ENCODE measurements at places on chromosomes 13 and 19.

- no peak for DNase-seq
These were observed 157.0 kb upstream of the FNDC3A start for GRCh38 chr13:48818495-48819356.

DNA sequence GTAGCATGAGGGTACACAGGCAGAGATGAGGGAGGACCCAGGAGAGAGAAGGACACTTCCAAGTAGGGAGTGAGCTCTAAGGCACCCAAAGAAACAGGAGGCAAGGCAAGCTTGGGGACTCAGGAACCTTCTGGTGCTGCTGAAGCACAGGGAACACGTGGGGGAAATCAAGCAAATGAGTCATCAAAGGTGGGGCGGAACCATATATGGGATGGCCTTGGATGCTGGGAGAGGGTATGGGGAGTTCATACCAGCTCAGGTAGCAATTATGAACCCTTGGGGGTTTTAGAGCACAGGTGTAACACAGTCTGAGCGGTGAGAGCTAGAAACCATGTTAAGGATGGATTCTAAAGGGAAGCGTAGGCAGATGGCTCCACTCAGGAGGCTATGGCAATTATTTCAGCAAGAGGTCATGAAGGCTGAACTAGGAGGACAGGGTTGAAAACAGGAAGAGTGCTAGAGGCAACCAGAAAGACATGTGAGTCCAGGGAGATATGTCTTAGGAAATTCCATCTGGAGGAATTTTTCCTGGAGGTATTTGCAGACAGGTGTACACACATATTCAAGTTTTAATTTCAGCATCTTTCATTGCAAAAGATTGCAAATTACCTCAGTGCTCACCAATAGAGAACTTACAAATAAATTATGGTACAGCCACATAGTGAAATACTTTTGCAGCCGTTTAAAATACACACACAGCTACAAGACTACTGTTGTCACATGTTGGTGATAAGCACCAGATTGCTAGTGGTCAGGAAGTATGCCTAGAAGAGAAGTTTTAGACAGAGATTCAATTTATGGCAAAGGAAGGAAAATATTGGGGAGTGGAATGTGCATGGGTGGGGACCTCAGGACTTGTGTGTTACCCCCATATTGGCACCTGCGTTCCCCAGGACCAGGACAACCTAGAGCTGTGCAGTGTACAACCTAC, 77.0 kb downstream of the STARD13 start:
- DNase-seq, result no peak

- DNase-seq, result no peak
These were observed 3.0 kb downstream of the TTYH1 start for GRCh38 chr19:54418030-54418929.

DNA sequence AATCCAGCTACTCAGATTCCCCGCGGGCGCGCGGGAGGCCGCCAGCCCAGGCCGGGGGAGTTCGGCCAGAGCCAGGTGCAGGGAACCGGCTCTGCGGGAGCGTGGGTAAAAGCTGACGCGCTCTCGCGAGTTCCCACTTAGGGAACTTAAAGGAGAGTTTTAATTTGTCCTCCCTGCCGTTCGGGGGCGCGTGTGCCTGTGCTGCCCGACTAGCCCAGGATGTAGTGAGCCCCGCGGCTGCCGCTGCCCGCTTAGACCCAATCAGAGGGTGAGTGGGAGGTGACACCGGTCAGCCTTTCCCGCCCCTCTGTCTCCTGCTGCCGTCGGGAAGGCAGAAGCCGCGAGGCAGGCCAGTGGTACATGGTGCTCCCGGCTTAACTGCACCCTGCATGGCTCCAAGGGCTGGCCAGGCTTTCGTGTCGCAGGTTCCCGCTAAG, 36.0 kb upstream of the NEK3 start:
- DNase-seq, result peak; percentile 53

DNA sequence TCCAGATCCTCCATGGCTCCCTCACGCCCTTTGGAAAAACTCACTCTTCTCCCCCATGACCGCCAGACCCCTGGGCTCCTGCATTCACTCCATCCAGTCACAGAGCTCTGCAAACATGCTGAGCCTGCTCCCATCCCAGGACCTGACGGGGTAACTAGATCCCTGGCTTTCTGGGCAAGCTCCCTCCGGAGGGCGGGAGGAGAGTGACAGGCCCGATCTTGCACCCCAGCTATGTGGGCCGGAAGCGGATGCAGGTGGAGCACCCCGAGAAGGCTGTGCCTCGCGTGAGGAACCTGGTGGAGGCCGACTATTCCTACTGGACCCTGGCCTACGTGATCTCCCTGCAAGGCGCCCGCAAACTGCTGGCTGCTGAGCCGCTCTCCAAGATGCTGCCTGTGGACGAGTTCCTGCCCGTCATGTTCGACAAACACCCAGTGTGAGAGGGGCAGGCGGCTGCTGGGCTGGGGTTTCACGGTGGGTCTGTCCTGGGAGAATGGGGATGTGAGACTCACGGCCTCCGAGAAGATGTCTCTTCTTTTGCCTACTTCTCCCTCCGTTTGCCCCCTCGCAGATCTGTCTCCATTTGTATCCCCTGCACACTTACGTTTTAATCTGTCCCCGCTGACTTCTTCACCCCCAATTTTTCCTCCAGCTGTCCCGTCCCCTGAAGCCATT, 25.2 kb downstream of the COLGALT1 start:
- no peak for DNase-seq

GRCh38 chr19:16078759-16079707, 2.7 kb downstream of the TPM4 start:
- DNase-seq, result no peak

GRCh38 chr19:58318297-58318696, 8.5 kb upstream of the ZSCAN22 start:
- DNase-seq, result no peak

DNA sequence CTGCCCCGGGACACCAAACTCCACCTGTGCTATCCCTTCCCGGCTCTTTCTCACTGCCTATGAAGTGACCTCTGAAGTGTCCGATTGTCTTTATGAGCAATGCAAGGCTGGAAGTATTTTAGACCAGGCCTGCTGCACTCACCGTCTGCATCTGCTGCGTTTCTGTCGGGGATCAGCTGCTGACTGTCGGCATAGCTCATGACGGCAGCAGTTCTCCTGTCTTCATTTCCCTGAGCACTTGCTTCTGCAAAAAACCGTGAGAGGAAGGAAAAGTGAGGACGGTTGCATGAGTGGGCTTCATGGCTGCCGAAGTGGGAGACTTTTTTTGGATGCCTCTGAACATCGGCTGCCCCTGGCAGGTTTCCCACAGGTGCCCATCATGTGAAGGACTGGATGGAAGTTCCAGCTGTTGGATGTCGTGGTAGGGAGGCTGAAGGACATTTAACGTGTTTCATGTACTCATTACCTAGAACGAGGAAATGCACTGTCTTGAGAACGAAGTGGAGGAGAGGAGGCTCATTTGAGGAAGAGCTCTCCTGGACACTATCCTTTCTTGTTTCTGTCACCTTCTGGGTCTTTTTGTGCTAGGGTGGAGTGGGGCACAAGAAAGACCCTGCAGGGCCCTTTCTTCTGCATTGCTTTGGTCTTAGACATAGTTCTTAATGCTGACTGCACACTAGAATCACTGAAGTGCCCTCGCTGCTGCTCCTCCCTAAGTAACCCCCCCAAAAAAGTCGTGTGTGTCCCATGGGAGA, 94.7 kb downstream of the RNASEH2B start:
- no peak for DNase-seq

DNA sequence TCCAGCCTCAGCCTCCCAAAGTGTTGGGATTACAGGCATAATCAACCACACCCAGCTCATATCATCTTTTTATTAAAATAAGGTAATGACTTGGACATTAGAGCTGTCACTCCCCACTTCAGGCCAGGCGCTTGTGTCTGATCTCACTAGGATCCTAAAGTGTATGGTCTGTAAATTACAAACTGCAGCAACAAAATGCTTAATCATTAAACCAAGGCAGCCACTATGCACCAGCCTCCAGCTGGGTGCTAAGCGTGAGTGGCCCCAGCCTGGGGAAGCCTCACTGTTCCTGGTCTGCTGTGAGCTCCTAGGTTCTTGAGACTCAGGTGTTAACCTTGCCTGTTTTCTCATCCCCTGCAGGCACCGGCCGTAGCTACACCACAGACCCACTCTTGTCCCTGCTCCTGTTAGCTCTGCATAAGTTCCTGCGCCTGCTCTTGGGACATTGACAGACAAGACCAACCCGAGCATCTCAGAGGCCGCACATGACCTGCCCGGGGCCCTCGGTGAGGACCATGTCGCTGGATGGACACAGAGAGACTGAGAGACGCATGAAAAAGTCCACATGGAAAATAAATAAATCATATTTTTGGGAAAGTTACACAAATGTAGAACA, 37.8 kb downstream of the VSTM2B start:
- no peak for DNase-seq

DNA sequence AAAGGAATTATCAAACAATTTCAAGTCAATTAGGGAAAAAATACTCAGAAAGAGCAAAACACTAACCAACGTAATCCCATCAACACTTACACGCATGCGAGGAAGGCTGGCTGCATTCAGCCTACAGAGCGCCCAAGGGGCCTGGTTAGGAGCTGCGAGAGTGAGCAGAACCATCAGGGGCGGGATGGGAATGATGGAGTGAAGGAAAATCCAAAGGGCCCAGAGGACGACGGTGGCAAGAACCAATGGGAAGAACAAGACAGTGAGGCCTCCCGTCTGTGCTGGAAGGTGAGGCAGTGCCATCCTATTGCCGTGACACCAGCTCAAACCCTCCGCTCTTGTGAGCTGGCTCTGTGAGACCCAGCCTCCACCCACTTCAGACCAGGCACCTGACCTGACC, 253.0 kb downstream of the IRS2 start:
- DNase-seq, result no peak

DNA sequence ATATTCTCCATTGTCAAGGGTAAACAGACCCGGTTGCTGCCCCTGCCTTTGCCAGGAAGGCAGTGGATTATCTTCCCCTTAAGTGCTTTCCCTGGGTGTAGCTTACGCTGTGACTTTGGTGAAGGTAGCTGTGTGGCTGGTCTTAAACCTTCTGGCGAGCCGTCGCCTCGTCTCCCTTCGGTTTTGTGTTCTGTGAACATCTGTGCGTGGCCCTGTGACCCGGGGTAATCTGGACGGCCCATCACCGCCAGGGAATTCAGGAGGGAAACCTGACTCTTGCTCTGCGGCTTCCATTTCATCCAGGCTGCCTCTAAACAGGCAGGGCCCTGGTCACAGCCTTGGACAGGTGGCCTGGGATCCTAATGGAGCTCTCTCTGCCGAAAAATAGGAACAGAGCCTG, 78.7 kb downstream of the SHISA2 start:
- DNase-seq, result no peak

GRCh38 chr13:31168166-31168565, 6.5 kb upstream of the HSPH1 start:
- no peak for DNase-seq

GRCh38 chr19:5839065-5840017, at the start of gene FUT6:
FUT6 (minus strand) TSS chr19:5839702; CDS start chr19:5832567, 7,135 bp downstream.
- DNase-seq, result no peak

GRCh38 chr13:41565216-41565615, 107.9 kb downstream of the RGCC start:
- no peak for DNase-seq

GRCh38 chr13:78046331-78046730, 127.7 kb upstream of the EDNRB start:
- DNase-seq, result no peak

DNA sequence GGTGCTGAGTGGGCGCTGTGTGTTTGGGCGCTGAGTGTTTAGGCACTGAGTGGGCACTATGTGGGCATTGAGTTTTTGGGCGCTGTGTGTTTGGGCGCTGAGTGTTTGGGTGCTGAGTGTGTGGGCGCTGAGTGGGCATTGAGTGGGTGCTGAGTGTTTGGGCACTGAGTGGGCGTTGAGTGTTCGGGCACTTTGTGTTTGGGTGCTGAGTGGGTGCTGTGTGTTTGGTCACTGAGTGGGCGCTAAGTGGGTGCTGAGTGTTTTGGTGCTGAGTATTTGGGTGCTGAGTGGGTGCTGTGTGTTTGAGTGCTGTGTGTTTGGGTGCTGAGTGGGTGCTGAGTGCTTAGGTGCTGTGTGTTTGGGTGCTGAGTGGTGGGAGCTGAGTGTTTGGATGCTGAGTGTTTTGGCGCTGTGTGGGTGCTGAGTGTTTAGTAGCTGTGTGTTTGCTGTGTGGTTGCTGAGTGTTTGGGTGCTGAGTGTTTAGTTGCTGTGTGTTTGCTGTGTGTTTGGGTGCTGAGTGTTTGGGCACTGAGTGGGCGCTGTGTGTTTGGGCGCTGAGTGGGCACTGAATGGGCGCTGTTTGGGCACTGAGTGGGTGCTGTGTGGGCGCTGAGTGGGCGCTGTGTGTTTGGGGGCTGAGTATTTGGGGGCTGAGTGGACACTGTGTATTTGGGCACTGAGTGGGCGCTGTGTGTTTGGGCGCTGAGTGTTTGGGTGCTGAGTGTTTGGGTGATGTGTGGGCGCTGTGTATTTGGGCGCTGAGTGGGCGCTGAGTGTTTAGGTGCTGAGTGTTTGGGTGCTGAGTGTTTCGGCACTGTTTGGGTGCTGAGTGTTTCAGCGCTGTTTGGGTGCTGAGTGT, 47.2 kb upstream of the F7 start:
- DNase-seq, result no peak

DNA sequence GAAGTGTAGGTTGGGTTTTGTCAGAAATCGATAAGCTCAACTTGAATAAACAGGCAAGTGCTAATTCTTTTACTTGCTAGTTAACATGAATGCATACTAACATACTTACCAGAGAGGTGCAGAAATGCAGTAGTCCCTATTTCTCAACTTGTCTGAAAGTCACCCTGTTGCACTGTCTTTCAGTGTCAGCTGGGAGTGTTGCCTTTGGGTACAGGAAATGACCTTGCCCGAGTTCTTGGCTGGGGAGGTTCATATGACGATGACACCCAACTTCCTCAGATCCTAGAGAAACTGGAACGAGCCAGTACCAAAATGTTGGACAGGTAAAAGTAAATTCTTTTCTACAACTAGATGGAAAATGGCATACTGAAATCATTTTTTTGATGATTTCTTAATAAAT, 103.5 kb upstream of the AKAP11 start:
- DNase-seq, result no peak

GRCh38 chr19:10408511-10409283, 5.4 kb upstream of the CDC37 start:
- DNase-seq, result no peak
